ENCODE measurements at places on chromosomes 6 and 20.

GRCh38 chr6:56905378-56905777, 49.5 kb upstream of the BEND6 start:
- H3K36me3 ChIP-seq: no peaks in the 10 kb centered on the region
- no peaks in the 10 kb centered on the region for H3K27me3 ChIP-seq
- H3K4me3 ChIP-seq: no peak overlapping the region
- DNase-seq: no peak

DNA sequence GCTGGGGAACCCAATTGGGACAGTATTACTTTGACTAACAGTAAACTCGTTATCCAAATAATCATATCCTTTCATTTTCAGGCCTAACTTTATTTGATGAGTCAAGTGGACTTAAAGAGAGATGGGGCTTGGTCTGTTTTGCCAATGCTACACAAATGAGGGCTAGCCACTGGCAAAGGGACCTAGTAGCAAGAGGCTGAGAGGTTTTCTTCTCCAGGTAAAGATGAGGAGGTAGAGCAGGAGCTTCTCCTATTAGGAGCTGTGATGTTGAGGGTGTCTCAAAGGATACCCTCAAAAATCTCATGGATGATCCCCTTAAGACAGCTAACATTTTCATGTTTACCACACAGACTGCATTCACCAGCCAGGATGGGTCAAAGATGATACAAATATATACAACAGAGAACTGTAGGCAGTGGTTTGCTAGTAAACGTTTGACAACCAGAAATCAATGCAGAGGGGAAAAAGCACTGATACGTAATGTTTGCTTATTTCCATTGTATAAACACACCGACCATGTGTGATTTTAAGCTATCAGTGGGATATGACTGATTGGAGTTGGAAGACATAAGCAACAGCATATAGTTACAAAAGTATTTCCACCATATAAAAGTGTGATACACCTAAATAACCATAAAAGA, 153.3 kb downstream of the IBTK start:
- H3K4me1 ChIP-seq: no peaks in the 10 kb centered on the region
- no peak overlapping the region for H3K27ac ChIP-seq
- H3K36me3 ChIP-seq: no peaks in the 10 kb centered on the region

GRCh38 chr6:52718550-52718949, 44.7 kb downstream of the GSTA2 start:
- DNase-seq: no peak
- no peaks in the 10 kb centered on the region for H3K4me1 ChIP-seq

DNA sequence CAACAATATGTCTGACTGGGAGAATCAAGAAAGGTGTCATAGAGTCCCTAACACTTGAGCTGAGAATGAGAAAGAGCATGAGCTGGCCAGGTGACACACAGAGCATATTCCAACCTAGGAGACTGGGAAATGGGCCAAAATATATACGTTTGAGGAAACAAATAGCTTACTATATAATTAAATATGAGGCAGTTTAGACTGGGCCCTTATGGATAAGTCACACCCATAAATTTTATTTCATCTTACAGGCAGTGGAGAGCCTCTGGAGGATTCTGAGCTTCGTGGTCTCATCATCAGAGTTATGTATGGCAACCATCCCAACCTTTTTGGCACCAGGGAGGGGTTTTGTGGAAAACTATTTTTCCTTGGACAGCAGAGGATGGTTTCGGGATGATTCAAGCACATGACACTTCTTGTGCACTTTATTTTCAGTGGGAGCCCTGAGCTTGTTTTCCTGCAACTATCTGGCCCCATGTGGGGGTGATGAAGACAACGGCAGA, 12.9 kb upstream of the NQO2 start:
- H3K27me3 ChIP-seq: no peaks in the 10 kb centered on the region
- no peak overlapping the region for H3K27ac ChIP-seq
- H3K36me3 ChIP-seq: no peaks in the 10 kb centered on the region

DNA sequence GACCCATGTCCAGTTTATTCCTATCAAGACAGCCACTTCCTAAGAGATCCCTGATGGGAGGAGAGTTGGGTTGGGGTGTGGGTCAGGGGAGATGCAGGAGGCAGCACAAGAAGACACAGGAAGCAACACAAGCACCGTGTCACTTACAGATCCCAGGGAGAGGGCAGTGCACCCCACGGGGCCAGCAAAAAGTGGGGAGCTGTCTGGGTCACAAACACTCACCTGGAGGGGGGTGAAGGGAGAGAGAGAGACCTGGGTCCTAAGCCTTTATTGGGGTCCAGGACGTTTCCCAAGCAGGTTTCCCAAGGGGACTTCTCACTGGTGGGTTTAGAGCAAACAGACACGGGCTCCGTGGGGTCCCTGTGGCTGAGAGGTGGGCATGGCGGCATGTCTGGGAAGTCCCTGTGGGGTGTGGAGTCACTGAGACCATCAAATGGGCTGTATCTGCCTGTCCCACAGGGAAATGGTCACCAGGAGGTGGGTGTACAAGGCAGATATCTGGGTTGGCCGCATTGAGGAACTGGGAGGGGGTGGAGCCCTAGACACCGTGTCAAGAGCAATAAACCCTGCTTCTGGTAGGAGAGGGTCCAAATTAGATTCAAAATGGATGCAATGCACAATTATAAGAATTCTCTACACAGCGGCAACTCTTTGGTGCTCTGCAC, 1.6 kb upstream of the CD93 start:
- no peaks in the 10 kb centered on the region for H3K27me3 ChIP-seq
- no peak for DNase-seq
- H3K4me1 ChIP-seq: peaks cover 56% of the 10 kb centered on the region

DNA sequence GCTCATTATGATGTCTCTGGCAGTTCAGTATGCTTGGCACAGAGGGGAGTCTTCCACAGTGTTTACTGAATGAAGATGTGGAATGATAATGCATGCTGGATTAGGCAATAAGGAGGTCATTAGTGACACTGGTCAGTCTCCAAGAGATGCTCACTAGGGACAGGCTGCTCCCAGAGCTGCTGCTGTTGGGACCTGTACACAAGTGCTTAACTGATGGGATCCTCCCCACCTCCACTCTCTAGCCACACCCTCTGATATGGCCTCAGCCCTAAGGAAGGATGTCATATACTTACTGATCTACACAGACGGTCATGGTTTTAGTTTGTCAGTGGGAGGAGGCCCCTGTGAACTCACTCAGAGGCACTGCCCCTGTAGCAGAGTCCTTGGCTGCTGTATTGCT, 73.4 kb downstream of the MYB start:
- no peaks in the 10 kb centered on the region for H3K27me3 ChIP-seq
- H3K4me3 ChIP-seq: no peak overlapping the region
- H3K27ac ChIP-seq: no peak overlapping the region

- H3K27ac ChIP-seq: no peak overlapping the region
- H3K4me3 ChIP-seq: no peak overlapping the region
- DNase-seq: no peak
These were observed 32.2 kb downstream of the MRAP2 start for GRCh38 chr6:84065693-84066290.

DNA sequence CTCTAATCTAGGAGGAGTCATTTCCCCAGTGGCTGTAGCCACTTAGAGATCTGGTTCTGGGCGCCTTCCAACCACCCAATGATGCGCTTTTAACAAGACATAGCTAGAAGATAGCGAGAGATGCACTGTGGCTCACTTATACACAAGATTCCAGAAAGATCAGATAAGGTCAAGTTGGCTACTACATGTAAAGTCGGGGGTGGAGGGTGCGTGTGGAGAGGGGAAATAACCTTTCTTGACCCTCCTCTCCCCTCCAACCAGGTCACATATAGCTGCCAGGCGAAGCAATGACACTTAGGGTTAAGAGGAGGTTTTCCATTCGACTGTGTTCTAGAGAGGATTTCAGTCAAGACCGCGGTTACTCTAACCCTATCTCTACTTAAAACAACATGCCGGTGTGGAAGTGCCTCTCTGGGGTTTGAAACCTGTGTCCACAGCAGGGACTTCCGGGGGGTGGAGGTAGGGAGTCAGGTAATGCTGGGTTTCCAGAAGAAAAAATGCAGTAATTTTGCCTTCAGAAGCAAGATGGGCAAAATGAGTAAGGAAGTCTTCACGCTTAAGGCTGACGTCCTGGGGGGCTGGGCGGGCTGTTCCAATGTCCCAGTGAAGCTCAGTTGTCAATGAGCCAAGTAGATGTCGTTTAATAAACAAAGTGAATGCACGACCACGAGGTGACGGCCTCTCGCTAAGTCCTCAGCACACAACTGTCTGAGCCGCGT, 1.8 kb upstream of the SIM1 start:
- no peak for DNase-seq
- H3K27me3 ChIP-seq: peaks cover 82% of the 10 kb centered on the region
- no peaks in the 10 kb centered on the region for H3K36me3 ChIP-seq
- H3K4me1 ChIP-seq: peaks cover 24% of the 10 kb centered on the region
- H3K27ac ChIP-seq: no peak overlapping the region

- H3K4me3 ChIP-seq: no peak overlapping the region
- H3K27me3 ChIP-seq: no peaks in the 10 kb centered on the region
- H3K4me1 ChIP-seq: peaks cover 68% of the 10 kb centered on the region
- peaks cover 25% of the 10 kb centered on the region for H3K36me3 ChIP-seq
- no peak for DNase-seq
These were observed 37.2 kb upstream of the TAF8 start for GRCh38 chr6:42013134-42013516.

- H3K4me1 ChIP-seq: no peaks in the 10 kb centered on the region
- no peaks in the 10 kb centered on the region for H3K36me3 ChIP-seq
- no peak overlapping the region for H3K4me3 ChIP-seq
- H3K27me3 ChIP-seq: no peaks in the 10 kb centered on the region
- no peak overlapping the region for H3K27ac ChIP-seq
These were observed 1760.2 kb upstream of the DEFB115 start for GRCh38 chr20:29497261-29497671.

DNA sequence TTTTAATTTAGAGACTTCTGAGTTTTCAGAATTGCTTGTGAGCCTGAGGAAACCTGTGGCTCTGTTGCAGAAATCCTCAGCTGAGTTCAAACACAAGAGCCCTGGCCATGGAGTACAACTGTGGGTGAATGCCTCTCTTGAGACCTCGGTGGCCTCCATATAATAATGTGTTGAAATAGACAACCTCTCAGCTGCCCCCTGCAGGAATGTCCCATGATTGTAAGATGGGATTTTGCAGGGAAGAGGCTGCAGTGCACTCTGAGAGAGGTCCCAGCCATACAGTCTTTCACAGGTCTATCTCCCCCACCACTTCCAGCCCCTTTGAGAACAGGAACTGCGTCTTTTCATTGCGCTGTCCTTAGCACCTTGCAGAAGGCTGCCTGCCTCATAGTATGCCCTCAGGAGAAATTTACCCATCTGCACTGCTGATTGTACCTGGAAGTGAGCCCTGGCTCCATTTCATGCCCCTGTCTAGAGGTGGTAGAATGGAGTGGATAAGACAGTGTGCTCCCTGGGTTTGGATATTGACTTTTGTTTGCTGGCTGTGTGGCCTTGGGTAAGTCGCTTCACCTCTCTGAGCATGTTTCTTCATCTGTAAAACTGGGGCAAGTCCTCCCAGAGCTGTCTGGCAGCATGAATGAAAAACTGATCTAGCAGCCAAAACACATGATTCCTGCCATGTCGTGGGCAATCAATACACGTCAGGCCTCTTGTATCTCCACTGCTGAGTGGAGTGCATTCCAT, 16.8 kb upstream of the CDH22 start:
- DNase-seq: peak; percentile 37
- no peaks in the 10 kb centered on the region for H3K36me3 ChIP-seq
- H3K4me3 ChIP-seq: no peak overlapping the region
- no peaks in the 10 kb centered on the region for H3K4me1 ChIP-seq
- H3K27ac ChIP-seq: no peak overlapping the region
- H3K27me3 ChIP-seq: no peaks in the 10 kb centered on the region

GRCh38 chr6:108152446-108152845, 13.4 kb upstream of the NR2E1 start:
- no peak overlapping the region for H3K4me3 ChIP-seq
- DNase-seq: no peak

GRCh38 chr6:163776196-163776905, 361.8 kb downstream of the QKI start:
- no peaks in the 10 kb centered on the region for H3K36me3 ChIP-seq
- H3K27me3 ChIP-seq: no peaks in the 10 kb centered on the region
- DNase-seq: no peak
- no peak overlapping the region for H3K27ac ChIP-seq
- H3K4me1 ChIP-seq: no peaks in the 10 kb centered on the region

DNA sequence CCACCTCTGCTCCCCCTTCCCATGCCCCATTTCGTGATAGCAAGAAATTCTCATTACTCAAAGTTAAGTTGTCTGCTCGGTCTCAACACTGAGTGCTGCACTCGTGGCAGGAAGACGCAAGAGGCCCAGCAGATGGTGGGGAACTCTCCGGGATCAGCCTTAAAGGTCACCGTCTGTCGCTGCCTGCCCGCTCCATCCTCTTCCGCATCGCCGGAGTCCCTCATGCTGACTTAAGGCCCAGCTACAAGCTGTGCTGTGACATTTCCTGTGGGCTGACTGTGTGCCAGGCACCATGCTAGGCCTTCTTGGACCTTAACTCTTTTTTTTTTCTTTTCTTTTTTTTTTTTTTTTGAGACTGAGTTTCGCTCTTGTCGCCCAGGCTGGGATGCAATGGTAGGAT, 17.8 kb downstream of the GRM4 start:
- no peak overlapping the region for H3K4me3 ChIP-seq
- H3K27me3 ChIP-seq: peaks cover 2% of the 10 kb centered on the region
- H3K36me3 ChIP-seq: no peaks in the 10 kb centered on the region
- no peak for DNase-seq
- H3K27ac ChIP-seq: no peak overlapping the region

- no peak overlapping the region for H3K4me3 ChIP-seq
- no peak for DNase-seq
- H3K36me3 ChIP-seq: no peaks in the 10 kb centered on the region
- H3K27me3 ChIP-seq: peaks cover under 1% of the 10 kb centered on the region
- no peaks in the 10 kb centered on the region for H3K4me1 ChIP-seq
These were observed 10.2 kb downstream of the PKIB start for GRCh38 chr6:122620428-122620827.

All from natural killer cell (primary cell).